HS-5 (cell line): ENCODE measurements at places on chromosomes 2 and 18.

DNA sequence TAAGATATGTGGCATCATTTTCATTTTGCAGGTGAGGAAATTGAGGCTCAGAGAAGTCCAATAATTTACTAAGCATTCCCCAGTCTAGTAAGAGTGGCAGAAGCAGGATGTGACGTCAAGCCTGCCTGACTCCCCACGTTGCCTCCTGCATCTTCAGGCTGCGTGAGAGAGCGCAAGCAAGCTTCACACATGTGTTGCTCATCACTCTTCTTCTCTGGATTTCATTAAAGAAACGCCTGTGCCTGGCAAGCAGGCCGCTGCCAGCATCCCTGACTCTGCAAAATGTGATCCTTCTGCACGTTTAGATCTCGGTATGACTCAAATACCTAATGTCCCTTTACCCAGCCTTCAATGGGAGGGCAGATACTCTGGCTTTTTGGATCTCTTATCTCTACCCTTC is 96.8 kb downstream of the PRKCE start:
- peak; percentile 76 for DNase-seq

GRCh38 chr2:36087344-36087743 is 268.2 kb upstream of the CRIM1 start:
- no peak for DNase-seq

DNA sequence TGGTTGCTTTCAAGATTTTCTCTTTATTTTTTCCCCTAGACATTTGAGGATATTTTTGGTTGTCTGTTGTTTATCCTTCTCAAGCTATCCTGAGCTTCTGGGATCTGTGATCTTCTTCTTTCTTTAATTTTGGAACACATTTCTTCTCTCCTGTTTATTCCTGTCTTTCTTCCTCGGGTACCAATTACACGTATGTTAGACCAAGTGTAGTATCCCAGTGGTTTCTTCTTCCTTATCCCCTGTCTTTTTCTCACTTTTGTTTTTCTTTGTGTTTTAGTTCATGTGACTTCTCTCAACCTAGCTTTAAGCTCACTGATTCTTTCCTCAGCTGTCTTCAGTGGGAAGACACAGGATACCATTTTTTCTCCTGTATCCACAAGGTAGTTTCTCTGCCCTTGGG is 120.0 kb downstream of the GALR1 start:
- no peak for DNase-seq

GRCh38 chr2:38277245-38278116 is 99.6 kb downstream of the ATL2 start:
- no peak for DNase-seq

DNA sequence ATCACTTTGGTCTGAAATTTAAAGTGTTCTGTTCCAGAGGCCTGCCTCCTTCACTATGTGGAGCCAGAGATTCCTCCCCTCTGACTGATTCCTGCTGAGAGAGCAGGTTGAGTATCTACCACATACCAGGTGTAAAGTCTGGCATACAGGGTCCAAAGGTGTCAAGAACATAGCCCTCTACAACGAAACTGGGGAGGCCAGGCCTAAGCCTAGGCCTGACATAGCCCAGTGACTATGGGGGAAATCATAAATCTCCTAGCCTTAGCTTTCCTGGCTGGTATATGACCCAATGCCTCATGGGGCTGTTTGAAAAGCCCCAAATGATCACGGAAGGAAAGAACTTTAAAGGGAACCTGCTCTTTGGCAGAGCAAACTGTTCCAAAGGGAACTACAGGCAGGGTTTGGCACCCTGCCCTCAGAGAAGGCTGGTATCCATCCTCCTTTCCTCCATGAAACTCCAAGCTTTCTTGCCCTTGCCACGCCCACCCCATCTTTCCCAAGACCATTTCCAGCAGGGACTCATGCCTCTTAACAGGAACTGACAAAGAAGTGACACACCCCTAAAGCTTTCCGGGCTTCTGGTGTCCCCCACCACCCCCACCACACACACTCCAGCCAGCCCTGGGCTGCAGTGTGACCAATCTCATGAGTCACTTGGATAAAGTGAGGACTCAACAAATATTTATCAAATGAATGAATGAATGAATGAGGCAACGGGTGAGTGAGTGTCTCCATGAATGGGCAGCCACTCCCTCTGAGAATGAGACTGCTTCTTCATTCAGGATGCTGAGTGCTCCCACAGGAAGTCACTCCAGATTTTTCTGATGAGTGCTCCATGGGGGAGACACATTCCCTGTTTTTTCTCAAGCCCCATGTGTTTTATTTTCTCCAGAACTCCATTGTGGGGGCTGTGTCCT is 114.5 kb upstream of the STPG4 start:
- DNase-seq, result peak; percentile 99

- DNase-seq, result no peak
Measured at GRCh38 chr2:109340381-109340780, 211.4 kb downstream of the SH3RF3 start.

DNA sequence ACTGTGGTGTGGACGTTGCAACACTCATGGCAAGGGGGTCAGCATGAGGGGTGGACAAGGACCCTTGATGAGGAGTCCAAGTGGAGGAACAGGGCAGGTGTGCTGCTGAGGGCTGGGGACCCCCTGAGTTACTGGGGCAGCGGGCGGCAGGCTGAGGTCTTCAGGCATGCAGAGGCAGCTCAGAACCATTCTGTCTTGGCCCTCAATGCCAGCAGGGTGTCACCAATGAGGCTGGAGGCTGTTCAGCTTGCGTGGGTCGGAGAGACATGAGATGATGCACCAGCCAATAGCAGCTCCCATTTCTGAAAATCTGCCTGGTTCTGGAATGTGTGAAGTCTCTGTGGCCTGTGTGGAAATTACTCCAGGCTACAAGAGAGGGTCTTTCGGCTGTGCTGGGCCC is 105.4 kb downstream of the INHBB start:
- DNase-seq, result no peak

DNA sequence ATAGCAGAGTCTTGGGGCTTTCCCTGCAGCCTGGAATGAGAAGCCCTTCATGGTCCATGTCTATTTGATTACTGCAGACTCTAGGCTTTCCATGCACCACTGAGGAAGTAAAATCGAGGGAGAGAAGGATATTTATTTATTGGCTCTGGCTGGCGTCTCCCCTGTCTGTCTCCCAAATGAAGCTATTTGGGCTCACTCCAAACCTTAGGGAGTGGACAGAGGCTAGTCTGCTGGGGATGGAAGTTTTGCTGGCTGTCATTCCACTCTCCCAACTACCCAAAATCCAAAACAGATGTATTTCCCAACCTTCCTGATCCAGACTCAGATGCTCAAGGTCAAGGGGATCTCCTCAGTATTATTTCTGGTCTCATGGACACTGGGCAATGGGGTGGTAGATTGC is 33.7 kb downstream of the TMEM17 start:
- no peak for DNase-seq

GRCh38 chr2:23291239-23291638 is 93.7 kb upstream of the KLHL29 start:
- DNase-seq, result no peak

DNA sequence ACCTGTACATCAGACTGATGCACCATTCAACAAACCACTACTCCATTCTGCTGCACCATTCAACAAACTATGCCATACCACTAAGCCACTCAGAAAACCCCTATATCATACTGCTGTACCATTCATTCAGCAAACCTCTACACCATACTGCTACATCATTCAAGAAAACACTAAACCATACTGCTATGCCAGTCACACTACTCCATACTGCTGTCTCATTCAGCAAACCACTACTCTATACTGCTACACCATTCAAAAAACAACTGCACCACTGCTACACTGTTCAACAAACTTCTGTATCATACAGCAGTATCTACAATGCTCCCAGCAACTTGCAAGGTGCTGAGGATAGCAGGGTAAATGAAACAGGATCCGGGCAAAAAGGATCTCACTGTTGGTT is 12.9 kb upstream of the SLC1A4 start:
- no peak for DNase-seq

DNA sequence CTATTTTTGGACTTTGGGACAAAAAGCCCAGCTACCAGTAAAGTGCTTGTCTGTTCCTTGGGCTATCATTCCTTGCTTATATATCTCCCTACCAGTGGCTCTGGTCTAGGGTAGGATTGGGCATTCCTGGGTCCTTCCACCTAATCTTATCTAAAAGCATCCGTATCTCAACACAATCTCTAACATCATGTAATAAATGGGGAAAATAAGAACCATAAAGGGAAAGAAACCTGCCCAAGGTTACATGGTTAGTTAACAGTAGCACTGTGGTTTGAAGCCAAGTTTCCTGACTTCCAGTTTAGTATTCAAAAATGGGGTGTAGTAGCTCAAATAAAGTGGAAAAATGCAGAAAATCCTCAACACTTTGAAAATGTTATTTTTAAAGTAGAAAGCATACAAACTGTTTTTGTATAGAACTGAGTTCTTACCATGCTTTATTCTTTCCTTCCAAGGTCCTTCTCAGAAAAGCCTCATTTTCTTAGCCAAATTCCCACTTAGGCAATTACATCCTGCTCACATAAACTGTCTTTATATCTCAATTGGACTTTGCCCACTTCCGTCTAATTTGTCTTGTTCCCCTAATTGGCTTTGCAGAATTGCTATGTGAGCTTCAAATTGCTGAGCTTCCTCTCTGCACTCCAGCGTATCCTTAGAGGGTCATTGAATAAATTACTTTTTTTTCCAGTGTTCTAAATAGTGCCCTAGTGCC is 273.1 kb upstream of the UBE2E3 start:
- no peak for DNase-seq

GRCh38 chr2:1607971-1608688 is 136.2 kb downstream of the PXDN start:
- DNase-seq, result no peak

- no peak for DNase-seq
Measured at GRCh38 chr18:76656925-76657827, 162.1 kb upstream of the ZNF516 start.

DNA sequence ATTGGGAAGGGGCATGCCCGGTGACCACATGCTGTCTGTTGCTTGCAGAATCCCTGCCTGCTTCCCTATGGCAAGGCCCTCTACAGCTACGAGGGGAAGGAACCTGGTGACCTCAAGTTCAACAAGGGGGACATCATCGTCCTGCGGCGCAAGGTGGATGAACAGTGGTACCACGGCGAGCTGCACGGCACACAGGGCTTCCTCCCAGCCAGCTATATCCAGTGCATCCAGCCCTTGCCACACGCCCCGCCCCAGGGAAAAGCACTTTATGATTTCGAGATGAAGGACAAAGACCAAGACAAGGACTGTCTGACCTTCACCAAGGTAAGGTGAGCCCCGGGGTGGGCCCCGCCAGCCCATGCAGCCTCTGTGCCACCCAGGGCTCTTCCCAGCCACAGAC is 218.6 kb downstream of the SH3RF3 start:
- no peak for DNase-seq

- no peak for DNase-seq
Measured at GRCh38 chr2:178924817-178925216, 117.6 kb upstream of the TTN start.

- no peak for DNase-seq
Measured at GRCh38 chr2:217738061-217738460, 264.7 kb downstream of the TNS1 start.

DNA sequence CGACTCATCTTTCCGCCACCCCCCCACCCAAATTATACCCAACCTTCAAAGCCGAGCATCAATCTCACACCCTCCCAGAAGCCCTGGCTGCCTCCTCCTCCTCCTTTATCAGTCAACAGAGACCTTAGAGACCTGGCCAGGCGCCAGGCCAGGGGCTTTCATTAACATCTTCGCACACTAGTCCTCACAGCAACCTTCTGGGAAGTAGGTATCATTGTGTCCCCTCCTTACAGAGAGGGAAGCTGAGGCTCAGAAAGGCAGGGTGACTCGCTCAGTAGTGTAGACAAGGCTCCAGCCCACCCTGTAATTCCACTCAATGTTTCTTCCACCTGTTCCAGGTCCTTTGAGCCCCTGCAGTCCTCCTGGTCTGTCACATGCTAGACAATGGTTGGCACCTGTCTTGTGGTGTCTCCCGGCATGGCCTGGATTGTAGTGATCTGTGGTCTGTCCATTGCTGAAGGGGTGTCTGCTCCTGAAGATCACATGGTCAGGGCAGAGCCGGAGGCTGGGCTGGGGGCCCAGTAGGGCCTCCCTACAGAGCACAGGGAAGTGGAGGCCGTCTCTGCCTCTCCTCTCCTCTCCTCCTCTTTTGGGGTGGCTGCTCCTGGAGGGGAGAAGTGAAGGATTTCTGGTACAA is 36.0 kb downstream of the KLHL29 start:
- DNase-seq, result no peak

DNA sequence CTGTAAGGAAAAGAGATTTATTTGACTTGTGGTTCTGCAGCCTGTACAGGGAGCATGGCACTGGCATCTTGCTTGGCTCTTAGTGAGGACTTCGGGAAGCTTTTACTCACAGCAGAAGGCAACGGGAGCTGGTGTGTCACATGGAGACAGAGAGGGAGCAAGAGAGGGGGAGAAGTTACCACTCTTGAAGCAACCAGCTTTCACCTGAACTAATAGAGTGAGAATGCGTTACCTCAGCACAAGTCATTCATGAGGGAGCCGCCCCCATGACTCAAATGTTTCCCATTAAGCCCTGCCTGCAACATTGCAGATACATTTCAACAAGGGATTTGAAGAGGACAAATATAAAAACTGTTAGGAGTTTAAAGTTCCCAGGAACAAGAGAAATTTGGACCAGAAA is 190.0 kb downstream of the CYRIA start:
- DNase-seq, result no peak

DNA sequence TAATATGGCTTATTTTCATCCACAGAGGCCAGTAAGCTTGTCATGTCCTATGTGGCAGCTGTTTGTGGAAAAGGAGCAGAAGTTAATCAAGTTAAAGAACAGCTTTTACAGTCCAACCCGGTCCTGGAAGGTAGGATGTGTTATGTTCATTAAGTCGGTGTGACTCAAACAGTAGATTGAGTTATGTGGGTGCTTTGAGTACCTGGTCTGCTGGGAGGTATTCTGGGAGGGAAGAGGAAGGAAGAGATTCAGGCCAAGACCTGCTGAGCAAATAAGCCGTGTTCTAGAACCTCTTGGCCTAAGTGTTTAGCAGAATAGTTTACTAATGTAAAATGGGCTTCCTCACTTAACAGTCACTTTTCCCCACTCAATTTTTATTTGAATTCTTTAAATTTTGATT is 96.2 kb downstream of the MYO1B start:
- no peak for DNase-seq

DNA sequence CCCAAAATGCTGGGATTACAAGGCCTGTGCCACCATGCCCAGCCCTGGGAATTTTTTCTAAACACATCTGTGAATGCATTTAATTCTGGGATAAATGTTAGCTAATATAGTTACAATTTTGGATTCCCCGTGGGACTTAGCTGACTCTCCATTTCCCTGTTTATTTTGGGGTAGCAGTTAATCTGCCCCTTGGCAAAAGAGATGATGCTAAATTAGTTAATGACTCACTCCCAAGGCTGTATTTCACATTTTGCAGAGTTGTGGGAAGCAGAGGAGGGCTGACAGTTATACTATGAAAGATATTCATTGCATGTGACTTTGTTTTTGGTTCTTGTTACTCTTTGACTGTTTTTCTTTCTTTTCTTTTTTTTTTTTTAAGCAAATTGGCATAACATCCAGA is 3.2 kb downstream of the MTHFD2 start:
- peak; percentile 46 for DNase-seq

DNA sequence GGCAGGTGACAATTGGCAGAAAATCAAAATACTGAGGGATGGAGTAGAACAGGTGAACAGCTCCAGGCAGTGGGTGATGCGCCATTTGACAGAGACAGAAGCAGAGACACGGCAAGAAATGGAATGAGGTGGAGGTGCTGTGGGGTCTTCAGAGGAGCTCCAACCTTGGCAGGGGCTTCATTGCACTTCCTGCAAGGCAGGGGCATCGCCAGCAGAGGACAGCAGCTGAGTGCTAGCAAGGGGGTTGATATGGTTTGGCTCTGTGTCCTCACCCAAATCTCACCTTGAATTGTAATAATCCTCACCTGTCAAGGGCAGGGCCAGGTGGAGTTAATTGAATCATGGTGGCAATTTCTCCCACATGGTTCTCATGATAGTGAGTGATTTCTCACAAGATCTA is 42.8 kb downstream of the CCDC68 start:
- no peak for DNase-seq
